ENCODE measurements at places on chromosomes 12 and 14. TPM values are rescaled to one million over a fixed set of nuclear protein-coding genes. Genes with fewer than 3 reads are reported as not detected.

DNA sequence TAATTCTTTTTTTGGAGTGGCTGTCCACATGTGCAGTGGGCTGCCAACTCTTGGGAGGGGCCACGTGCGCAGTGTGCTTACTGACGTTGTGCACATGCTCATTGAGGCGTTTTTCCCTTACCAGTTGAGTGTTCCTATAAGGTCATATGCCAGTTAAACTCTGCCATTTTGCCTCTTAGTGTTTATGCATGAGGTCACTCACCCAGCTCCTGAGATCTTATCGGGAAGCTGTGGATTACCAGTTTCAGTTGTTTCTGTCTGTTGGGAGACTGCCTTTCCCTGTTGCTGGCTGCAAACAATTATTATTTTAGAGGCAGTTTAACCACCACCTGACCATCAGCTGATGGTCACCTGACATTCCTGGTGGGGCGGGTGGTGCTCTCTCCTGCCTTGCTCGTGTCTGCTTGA is 16.1 kb upstream of the KIF21A start:
- DNase-seq, result no peak

GRCh38 chr14:101721951-101722661 is 39.4 kb upstream of the PPP2R5C start:
- DNase-seq, result no peak

DNA sequence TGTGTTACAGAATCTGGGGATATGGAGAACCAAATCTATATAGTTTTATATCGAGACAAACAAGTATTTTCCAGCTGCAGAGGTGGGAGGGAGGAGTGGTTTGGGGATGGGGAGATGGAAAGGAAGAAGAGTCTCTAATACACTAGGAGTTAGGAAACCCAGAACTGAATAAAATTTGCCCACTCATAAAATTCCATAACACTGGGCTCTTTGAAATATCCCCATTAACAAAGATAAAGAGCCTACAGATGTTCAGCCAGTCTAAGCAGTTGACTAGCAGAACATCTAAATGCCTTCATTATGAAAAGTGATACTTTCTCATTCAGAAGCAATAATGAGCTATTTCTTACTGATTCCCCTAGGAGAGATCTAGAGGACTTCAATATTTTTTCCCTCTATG is 151.7 kb upstream of the GZMB start:
- DNase-seq, result no peak

DNA sequence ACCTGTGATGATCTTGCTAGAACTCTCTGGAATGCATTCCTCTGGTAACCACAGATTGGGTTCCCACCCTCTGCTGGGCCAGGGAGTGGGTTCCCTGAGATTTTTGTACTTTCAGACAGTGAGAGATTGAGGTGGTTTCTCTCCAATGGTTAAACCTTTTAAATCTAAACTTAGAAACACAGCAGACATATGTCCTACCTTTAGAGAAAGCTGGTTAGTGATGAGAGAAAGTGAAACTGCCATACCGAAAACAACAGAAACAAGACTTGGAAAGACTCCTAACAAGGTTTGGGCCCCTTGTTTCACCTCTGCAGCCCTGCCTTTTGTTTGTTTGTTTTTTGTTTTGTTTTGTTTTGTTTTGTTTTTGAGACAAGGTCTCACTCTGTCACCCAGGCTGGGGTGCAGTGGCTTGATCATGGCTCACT is 9.7 kb upstream of the SGPP1 start:
- DNase-seq, result no peak

DNA sequence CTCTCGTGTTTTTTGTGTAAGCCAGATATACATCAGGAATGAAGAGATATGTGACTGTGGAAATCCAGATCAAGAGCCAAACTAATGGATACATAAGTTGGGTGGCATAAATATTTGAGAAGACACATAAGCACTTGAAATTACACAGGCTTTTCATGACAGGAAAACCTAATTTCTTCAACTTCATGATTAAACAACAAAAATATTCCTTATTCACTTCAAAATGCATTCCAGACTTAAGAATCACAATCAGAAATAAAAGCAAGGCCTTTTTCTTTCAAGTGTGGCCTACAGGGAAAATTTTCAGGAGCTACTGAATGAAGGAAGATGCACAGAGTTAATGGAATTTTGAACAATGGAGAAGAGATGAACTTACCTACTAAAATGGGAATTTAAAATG is 515.6 kb downstream of the FOXG1 start:
- DNase-seq, result no peak

DNA sequence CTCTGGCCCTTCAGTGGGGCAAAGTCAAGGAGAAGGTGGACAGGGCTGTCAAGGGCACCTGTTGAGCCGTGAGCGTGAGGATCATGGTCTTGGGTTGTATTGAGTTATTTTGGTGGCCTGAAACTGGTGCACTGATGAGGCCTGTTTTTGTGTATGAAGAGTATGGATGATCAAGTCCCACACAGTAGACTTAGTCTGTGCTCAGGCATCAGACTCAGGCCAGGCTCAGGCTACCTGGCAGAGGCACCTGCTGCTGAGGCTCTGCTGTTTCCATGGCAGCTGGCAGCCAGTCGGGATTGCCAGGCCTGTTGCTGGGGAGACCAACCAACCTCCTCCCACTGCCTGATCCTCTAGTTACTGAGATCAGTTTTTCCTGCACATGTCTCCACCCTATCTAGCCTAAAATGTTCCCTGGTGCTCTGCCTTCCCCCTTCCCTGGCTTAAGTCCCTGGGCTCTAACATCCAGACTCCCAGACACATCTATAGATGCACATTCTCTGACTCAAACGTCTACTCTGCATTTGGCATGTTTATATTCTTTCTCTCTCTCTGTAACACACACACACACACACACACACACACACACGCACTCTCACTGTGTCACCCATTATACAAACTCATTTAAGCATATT is 5.1 kb downstream of the JPH4 start:
- DNase-seq, result no peak

The KRT2 gene
- not detected for total RNA-seq

All from spinal cord (tissue), 10 donors.